ENCODE measurements at places on chromosomes 16 and 17. TPM values are rescaled to one million over a fixed set of nuclear protein-coding genes. Genes with fewer than 3 reads are reported as not detected.

TPSG1 gene
- total RNA-seq, result not detected

SEPHS2 gene
- total RNA-seq, result 19.2 TPM

SLC35B1 gene
- 38.5 TPM for total RNA-seq

ADAP2 gene
- 2.0 TPM for total RNA-seq

STX1B gene
- 2.7 TPM for total RNA-seq

CDH1 gene
- total RNA-seq, result not detected

RHBDF2 gene
- total RNA-seq, result 5.9 TPM

CCDC78 gene
- 0.98 TPM for total RNA-seq

HLF gene
- total RNA-seq, result under 0.01 TPM

GAS2L2 gene
- 0.08 TPM for total RNA-seq

DCTN5 gene
- total RNA-seq, result 128 TPM

SLC38A8 gene
- not detected for total RNA-seq

CD7 gene
- total RNA-seq, result not detected

KRTAP4-4 gene
- total RNA-seq, result not detected

MYH8 gene
- not detected for total RNA-seq

CCL2 gene
- total RNA-seq, result 17.9 TPM

ST6GALNAC1 gene
- total RNA-seq, result not detected

CDK3 gene
- 1.2 TPM for total RNA-seq

OSGIN1 gene
- 1.6 TPM for total RNA-seq

FSCN2 gene
- total RNA-seq, result 1.1 TPM

CLEC19A gene
- total RNA-seq, result not detected

GCGR gene
- total RNA-seq, result not detected

CCL22 gene
- not detected for total RNA-seq

IRX6 gene
- total RNA-seq, result not detected

CCL13 gene
- total RNA-seq, result 2.0 TPM

CTRL gene
- 0.38 TPM for total RNA-seq

PPP1R1B gene
- 3.0 TPM for total RNA-seq

Data from smooth muscle cell of the coronary artery (primary cell).